Amygdala (tissue), 56 donors: ENCODE measurements at places on chromosomes 16 and 17.

DNA sequence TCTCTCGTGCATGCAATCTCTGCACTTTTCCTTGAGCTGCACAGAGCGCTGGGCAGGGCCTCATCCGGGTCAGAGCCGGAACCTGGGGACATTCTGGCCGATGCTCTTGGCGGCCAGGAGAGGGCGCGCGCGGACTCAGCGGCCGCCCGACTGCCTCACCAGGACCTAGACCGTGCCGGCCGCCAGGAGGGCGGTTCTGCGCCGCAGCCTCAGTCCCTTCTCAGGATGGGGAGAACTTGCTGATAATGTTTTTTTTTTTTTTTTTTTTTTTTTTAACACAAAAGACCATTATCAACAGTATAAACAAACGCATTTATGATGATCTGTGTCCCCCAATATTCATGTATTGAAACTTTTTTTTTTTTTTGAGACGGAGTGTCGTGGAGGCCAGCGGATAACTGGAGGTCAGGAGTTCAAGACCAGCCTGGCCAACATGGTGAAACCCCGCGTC is 8.1 kb upstream of the FLYWCH2 start:
- DNase-seq = peak; percentile 12

DNA sequence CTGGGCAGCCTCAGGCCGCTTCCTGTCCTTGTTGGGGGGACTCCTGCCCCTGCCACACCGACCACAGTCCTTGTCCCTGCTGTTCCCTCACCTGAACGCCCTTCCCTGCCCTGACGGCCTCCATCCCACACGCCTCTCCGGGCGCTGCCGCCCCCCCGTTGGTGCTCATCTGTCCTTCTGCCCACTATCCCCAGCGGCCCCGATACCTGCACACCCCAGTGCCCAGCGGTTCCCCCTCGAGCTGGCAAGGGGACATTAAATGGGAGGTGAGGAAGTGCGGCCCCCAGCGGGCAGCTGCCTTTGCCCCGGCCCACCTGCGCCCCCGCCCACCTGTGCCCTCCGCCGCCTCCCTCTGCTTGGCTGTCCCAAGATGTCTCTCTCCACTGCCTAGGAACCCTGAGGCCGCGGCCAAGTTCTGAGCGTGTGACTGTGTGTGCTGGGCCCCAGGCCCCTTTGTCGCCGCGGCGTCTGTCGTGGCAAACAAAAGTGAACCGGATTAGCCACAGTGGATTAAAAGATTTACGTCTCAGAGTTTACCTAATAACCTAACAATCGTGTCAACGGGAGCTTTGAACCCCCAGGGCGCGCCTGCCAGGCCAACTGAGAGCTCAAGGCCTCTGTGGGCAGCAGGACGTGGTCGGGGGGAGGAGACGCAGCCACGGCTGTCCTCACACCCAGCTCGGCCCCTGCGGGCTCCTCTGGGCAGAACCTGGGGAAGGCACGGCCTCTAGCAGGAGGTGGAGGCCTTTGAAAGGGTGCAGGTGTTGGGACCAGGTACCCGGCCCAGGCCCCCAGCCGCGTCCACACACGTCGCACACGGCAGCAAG is 7.6 kb upstream of the AXIN1 start:
- DNase-seq = no peak

DNA sequence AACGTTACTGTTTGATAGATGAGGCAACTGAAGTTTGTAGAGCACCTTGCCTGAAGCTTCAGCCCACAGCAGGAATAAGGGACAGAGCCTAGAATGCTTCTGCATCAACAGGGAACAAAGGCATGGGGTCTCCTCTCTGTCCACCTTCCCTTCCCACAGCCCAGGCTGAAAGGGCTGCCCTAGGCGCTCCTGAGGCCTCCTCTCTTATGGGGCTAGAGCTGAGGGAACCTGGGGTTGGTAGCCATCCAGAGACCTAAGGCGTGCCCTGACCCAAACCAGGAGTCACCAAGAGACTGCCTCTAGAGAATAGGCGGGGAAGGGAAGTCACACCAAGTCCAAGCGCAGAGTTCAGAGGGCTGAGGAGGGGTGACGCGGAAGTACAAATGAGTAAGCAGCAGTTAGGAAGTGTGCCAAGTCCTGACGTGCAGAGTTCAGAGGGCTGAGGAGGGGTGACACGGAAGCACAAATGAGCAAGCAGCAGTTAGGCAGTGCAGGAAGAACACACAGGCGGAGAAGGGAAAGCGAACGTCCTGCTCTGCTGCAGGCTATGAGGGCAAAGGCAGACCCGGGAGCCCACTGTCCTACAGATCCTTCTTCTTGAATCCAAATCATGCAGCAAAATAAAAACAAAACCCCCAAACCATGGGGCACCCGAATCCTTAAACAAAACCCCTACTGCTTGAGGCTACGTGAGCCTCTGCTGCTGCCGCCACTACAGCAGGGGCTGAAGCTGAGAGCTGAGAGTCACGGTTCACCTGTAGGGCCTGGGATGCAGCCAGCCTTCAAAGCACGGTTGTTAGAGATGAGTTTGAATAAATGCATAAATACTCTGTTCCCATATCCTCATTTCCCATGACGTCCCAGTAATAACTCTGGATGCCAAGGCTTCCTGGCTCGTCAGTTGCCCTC is 2.7 kb upstream of the SPG7 start:
- DNase-seq = peak; percentile 62

- no peak for DNase-seq
Measured at GRCh38 chr17:42096360-42097111, 1.7 kb downstream of the ZNF385C start.

GRCh38 chr16:8720080-8720966 is 45.9 kb downstream of the ABAT start:
- peak; percentile 31 for DNase-seq

DNA sequence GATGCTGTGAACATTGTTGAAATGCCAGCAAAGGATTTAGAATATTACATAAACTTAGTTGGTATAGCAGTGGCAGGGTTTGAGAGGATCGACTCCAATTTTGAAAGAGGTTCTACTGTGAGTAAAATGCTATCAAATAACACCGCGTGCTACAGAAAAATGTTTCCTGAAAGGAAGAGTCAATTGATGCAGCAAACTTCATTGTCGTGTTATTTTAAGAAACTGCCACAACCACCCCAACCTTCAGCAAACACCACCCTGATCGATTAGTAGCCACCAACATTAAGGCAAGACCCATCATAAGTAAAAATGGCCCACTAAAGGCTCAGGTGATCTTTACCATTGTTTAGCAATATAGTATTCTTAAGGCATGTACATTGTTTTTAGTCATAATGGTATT is 27.3 kb downstream of the HLF start:
- no peak for DNase-seq

GRCh38 chr17:35479271-35479670 is 30.7 kb upstream of the SLFN13 start:
- DNase-seq = no peak

DNA sequence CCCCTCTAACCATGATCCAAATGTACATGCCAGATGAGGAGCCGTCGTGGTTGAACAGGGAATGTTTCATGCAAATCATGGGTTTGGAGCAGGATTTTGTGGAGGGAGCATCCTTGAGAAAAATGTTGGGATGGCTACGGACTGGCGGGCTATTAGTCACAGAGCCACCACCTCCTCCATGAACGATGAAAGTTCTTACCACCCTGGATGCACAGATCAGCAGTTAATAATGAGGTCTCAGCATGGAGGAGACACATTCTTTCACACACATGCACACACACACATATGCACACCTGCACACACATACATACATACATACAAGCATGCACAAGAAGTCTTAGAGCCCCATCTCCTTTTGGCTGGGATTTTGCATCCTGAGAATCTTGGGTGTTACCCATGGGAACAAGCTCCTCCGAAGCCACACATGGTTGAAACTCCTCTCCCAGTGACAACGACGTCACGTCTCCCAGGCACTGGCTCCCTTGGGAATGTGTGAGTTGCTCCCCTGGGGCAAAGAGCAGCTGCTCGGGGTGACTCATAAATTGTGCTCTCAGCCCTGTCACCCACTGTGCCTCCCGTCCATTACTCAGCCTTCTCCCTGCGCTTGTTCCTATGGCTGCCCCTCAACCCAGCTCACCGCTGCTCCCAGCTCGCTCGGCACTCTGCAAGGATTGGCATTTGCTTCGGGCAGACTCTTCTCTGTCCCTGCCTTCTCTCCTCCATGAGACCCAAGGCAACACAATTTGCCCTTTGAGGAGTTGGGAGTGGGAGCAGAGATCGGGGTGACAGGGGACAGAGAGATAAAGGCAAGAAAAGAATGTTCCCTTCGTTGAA is 344.6 kb downstream of the SOX9 start:
- DNase-seq = no peak

DNA sequence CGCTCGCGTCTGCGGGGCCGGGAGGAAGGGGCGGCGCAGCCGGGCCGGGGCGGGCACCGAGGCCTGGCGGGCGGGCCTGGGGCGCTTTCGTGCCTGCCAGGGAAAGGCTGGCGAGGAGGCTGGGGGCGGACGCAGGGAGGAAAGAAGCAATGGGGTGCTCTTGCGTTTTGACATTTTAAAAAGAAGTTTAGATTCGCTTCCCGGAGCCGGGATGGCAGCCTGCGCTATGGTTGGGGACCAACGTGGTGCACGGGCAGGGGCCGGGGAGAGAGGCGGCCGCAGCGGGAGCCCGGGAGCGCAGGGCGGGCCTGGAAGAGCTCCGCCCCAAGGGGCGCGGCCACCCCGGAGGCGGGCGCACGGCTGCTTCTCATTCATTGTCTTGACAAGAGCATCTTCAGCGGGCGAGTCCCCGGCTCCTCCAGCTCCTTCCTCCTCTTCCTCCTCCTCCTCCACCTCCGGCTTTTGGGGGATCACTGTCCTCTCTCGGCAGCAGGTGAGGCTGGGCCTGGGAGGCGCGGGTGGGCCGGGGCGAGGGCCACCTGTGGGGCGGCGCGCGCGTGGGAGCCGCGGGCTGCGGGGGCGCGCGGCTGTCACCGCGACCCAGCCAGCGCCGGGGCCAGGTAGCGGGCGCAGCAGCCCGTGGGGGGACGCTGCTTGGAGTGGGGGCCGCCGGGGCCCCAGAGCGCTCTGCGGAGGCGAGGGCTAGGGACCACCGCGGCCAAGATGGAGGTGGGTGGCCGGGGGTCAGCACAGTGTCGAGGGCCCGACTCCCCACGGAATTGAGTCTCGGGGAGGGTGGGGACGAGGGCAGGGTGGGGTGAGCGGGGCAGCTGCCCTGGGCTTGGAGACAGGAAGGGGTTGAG is at the start of gene CORO1A:
CORO1A (plus strand) TSS at position 370 of the 863 bp plus-strand sequence. CDS start 1,608 bp downstream, outside the sequence.
- DNase-seq = peak; percentile 85

GRCh38 chr17:41211845-41212466 is 14.5 kb upstream of the KRTAP9-2 start:
- DNase-seq = no peak
